ENCODE measurements at places on chromosomes 1 and 21. TPM values are rescaled to one million over a fixed set of nuclear protein-coding genes. Genes with fewer than 3 reads are reported as not detected.
A peak's percentile ranks its signal among the peaks of the same experiment; 100 is the strongest.

GRCh38 chr1:61157468-61157987 lies 75.2 kb downstream of the NFIA start:
- no peak for DNase-seq

GRCh38 chr1:116334015-116334547 lies 39.0 kb upstream of the ATP1A1 start:
- DNase-seq, result no peak

- no peak for DNase-seq
Measured at GRCh38 chr1:242211254-242212022, 212.5 kb upstream of the MAP1LC3C start.

- no peak for DNase-seq
Measured at GRCh38 chr1:192087334-192087733, 70.9 kb upstream of the RGS18 start.

GRCh38 chr1:160143695-160144094 lies 7.7 kb upstream of the ATP1A4 start:
- DNase-seq, result no peak

- no peak for DNase-seq
Measured at GRCh38 chr1:110675060-110675791, 486 bp upstream of the KCNA3 start.

- no peak for DNase-seq
Measured at GRCh38 chr21:24276204-24276603, 1331.1 kb downstream of the MRPL39 start.

GRCh38 chr1:67314696-67315095 lies 7.0 kb downstream of the IL12RB2 start:
- no peak for DNase-seq

- DNase-seq, result no peak
Measured at GRCh38 chr1:17104782-17105181, 14.5 kb downstream of the PADI2 start.

DNA sequence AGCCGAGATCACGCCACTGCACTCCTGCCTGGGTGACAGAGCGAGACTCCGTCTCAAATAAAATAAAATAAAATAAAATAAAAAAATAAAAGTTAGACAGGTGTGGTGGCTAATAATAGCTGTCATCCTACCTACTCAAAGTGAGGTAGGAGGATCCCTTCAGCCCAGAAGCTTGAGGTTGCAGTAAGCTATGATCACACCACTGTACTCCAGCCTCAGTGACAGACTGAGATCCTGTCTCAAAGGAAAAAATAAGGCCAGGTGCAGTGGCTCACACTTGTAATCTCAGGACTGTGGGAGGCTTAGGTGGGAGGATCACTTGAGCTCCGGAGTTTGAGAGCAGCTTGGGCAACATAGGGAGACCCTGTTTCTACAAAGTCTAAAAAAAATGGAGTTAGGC lies 18.0 kb downstream of the NOL9 start:
- DNase-seq, result no peak

DNA sequence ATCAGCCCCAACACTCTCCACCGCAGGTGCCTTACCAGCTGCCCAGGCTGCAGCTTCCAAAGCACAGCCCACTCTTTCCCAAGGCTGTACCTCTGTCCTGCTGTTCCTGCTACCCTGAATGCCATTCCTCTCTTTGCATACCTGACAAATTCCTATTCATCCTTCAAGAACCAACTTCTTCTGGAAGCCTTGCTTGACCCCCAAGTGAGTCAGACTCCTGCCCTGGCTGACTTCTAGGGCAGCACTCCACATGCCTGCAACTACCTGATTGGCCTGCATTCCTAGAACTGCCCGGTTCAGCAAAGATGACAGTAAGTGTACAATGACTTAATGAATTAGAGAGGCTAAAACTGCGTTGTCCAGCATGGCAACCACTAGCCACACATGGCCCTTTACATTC lies 20.8 kb upstream of the PDZK1IP1 start:
- no peak for DNase-seq

DNA sequence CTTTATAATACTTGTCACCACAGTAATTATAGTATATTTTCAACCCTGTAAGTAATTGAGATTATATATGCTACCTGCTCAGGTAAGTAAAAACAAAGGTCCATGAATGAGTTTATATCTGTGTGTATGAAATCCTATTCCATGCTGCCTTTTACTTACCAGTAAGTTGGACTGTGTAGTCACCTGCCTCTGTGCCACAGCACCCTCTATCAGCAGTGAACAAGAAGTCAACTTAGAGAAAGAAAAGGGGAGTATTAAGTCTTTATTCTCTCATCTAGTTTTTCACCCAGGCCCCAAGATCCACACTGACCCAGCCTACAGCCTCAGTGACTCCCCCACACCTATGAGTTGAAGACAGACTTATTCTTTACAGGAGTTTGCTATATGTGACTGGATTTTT lies 36.9 kb upstream of the IFI16 start:
- DNase-seq, result peak; percentile 53

- DNase-seq, result no peak
Measured at GRCh38 chr1:64601207-64601606, 131.3 kb downstream of the CACHD1 start.

The TTC22 gene
- total RNA-seq, result 5.7 TPM

GRCh38 chr1:94607398-94607797 lies 65.8 kb upstream of the F3 start:
- DNase-seq, result no peak

The KCNK1 gene
- total RNA-seq, result under 0.01 TPM

The HEYL gene
- total RNA-seq, result 1.6 TPM

DNA sequence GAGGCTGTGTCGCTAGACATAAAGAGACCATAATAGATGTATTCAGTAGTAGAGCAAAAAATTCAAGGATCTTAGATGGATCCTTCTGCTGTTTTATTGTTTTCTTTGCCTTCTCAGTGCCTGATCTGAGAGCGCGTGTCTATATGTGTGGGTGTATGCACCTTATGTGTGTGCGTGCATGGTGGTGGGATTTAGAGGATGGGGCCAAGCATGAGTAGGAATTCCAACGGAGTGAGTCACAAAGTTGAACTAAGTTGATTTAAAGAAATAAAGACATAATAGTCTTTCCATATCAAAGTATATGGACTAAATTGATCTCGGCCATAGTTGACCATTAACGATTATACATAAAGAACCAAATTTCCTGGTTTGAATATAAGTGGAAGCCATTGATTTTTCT lies 178.7 kb downstream of the CYYR1 start:
- DNase-seq, result no peak

The BATF3 gene
- total RNA-seq, result 3.2 TPM

GRCh38 chr1:241079047-241079446 lies 278.0 kb downstream of the RGS7 start:
- no peak for DNase-seq

GRCh38 chr1:27862671-27863537 lies 9.4 kb upstream of the THEMIS2 start:
- DNase-seq, result no peak

GRCh38 chr1:56473582-56474270 lies 105.6 kb downstream of the PLPP3 start:
- DNase-seq, result no peak

GRCh38 chr1:29546496-29546895 lies 310.2 kb downstream of the PTPRU start:
- DNase-seq, result no peak

GRCh38 chr1:201401700-201402099 lies 2.6 kb upstream of the LAD1 start:
- DNase-seq, result no peak

The KIAA1614 gene
- 0.81 TPM for total RNA-seq

DNA sequence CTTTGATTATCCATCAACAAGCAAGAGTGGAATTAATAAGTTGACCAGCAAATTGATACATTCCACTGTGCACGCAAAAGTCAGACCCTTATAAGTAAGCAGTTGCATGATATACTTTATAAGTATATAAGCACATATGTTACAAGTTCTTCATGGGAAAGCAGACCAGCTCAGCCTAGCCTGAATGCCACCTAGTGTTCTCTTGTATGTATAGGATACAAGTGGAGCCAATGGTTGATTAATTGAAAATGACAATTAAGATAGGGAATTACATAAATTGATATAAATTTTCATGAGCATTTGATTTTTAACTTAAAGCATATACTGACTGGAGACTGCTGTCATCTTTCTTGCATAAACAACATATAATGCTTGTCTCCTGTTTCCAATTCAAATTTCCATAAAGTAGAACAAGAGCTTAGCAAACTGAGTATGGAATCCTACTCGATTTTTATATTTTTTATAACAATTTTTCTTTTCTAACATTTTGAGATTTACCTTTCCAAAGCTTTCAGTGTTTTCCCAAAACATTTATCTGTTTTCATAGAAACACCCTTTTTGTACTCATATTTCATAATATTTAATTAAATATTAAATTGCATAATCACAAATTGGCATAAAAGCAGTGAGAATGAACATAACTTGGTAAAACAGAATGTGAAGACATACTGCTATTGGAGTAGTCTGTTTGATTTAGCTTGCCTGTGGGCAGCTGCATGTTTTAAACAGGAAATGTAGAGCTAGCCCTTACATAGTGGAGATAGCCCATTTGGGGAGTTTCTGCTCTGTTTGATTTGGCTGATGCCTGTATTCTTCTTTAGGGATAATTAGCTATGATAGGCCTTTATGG lies 62.8 kb downstream of the MAGI3 start:
- no peak for DNase-seq

- DNase-seq, result peak; percentile 52
Measured at GRCh38 chr1:118154220-118154619, 30.8 kb downstream of the SPAG17 start.

The TRPM2 gene
- 3.5 TPM for total RNA-seq

- no peak for DNase-seq
Measured at GRCh38 chr1:31818206-31818605, 2.4 kb upstream of the SPOCD1 start.

DNA sequence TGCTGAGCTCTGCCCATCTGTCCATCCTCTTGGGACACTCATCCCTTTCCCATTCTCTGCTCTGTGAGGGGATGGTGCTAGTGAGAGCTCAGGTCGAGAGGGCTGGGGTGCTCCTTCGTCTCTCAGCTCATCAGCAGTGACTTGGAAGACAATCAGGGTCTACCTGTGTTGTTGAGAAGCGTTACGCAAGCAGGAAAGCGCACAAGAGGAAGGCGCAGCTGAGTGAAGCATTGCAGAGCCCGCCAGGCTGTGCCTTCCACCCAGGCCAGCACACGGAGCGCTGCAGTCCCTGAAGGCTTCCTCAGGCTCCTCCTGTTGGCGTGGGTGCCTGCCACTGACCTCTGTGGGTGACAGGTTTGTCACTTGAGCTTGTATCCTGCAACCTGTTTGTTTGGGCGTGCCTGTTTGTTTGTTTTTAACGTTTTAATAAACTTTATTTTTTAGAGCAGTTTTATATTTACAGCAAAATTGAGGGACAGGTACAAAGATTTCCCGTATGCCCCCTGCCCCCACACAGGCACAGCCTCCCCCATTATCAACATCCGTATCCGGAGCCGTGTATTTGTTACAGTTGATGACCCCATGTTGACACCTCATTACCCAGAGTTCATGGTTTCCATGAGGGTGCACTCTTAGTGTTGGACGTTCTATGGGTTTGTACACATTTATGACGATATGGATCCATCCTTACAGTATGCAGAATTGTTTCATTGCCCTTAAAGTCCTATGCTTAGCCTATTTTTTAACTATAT lies 36.7 kb downstream of the ADARB1 start:
- no peak for DNase-seq

DNA sequence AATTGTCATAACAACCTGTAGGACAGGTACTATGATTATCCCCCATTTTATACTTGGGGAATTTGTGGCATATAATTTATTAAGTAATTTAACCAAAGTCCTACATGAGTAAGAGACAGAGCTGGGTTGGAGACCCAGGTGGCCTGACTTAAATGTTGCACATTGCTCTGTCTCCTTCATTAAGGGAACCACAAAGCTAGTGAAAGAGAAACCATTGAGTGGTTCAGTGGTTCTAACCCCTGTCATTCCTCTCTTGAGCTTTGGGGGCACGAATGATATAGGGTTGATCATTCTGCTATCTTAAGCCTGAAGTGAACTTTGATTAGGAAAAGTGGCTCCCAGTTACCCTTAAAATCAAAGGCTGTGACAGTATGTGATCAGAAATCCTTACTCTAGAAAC lies 5.3 kb upstream of the MAP3K7CL start:
- no peak for DNase-seq

DNA sequence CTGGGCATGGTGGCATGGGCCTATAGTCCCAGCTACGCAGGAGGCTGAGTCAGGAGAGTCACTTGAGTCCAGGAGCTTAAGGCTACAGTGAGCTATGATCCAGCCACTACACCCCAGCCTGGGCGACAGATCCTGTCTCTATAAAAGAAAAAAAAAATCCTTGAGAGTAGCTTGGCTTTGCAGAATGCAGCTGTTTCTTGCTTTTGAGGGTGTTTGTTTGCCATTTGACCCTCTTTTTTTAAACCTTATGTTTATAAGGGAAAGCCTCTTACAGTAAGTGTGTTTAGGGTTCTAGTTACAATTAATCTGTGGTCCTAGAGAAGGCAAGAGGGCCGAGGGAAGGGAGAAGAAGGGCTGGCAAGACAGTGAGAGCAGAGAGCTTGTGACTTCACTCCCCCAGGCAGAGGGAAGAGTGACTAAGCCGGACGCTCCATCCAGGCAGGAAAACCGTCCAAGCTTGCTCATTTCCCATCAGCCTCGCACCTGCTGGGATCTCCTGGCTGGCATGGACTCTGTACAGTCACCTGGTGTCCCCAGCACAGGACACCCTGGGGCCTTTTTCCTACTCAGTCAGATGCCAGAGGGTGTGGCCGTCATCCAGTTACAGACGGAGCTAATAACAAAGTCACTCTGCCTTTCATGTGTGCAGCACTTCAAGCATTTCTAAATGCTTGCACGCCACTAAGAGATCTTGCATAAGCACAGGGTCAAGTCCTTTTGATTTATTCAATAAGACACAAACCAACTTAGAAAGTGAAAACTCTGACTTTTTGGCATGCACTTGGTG lies 55.5 kb upstream of the PSEN2 start:
- no peak for DNase-seq

The C1orf35 gene
- total RNA-seq, result 18.6 TPM

The SPRR4 gene
- not detected for total RNA-seq

The CREG1 gene
- 140 TPM for total RNA-seq

The CRNN gene
- total RNA-seq, result not detected

DNA sequence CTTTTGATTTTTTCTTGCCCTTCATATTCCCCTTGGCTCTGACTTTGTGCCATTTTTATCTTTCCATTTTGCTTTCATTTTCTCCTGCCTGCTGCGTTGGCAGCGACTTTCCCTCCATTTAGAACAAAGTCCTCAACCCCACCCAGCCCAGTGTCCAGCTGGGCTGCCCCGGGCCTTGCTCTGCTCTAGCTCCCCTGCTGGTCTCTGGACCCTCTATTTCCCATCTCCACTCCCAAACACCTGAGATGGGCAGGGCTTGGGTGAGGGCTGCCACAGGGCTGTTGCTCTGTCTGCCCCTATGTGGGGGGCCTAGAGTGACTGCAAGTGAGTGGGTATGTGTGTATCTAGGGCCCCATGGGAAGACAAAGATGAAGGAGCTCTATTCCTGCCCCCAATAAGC lies 7.3 kb upstream of the ADAM15 start:
- no peak for DNase-seq

The FCRL5 gene
- 1.1 TPM for total RNA-seq

DNA sequence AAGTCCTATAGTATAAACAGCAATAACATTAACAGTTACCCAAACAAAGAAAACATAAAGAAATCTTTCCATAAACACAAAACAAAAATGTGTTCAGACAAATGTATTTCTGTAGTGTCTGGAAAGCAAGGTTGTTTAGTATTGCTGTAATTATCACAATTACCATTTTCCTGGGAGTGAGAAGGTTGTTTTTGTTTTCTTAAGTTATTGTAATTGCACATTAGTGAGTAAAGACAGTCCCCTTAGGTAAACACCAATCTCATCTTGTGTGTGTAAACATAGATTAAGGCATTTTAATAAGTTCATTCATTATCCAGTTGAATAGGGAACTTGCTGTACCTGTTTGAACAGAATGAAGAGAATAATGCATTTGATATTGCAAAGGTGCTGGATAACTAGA lies 356.9 kb upstream of the ADGRL4 start:
- DNase-seq, result no peak

The S1PR1 gene
- 9.4 TPM for total RNA-seq

Measured in hematopoietic multipotent progenitor cell (in vitro differentiated cells).